ENCODE measurements at places on chromosomes 16 and 17.
A peak's percentile ranks its signal among the peaks of the same experiment; 100 is the strongest.

DNA sequence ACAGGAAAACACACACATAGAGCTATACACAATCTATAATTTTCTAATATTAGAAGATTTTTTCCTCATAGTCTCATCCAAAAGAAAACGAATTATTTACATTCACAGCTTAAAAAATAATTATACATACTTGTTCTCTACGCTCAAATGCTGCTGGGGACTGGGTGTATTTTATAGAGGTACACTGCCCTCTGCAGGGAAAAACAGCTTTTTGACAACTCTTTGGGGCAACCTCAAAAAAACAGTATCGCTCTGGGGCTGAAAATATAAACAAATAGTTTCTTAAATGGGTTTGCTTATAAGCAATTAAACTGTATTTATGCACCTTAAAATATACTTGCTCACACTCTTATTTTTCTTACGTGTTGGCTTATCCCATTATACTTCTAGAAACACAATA is 261.8 kb upstream of the PSMD7 start:
- no peak for DNase-seq

GRCh38 chr17:14318918-14319205 is 18.0 kb downstream of the HS3ST3B1 start:
- peak; percentile 59 for DNase-seq

DNA sequence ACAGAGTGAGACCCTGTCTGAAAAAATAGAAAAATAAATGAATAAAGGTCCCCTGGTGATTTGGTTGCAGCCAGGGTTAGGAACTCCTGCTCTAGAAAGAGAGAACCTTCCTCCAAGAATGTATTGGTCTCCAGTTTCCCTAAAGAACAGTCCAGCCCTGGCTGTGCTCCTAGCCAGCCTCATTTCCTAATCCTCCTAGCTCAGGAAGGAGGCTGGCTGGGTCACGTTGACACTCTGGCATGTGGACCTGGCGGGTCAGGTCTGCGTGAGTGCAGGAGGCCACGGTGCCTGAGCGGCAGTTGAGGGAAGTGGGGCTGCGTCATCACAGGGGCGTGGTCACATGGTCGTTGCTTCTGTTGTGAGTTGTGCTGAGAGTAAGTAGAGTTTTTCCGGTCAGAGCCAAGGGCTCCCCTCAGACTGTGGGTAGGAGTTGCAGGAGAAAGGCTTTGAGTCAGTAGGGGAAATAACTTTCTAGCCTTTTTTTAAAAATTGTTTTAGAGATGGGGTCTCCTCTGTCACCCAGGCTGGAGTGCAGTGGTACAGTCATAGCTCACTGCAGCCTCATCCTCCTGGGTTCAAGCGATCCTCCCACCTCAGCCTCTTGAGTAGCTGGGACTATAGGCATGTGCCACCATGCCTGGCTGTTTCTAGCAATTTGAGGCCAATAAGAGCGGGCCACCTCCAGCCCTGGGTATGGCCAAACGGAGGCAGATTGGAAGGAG is 194.0 kb upstream of the CIBAR2 start:
- DNase-seq, result peak; percentile 88

DNA sequence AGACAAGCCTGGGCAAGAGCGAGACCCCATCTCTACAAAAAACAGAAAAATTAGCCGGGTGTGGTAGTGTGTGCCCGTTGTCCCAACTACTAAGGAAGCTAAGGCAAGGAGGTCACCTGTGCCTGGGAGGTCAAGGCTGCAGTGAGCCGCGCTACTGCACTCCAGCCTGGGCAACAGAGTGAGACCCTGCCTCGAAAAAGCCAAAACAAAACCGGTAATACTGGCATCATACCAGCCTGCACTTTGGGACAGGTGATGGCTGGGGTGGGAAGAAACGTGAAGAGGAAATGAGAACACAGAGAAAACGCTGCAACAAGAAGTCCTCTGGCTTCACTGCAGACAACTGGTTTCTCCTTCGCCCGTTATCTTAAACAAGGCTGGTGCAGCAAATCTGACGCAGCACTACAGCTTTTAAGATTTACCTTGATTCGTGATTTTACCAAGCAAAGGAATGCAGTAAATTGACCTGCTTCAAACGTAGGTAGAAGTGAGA is 725 bp upstream of the CASC3 start:
- no peak for DNase-seq

DNA sequence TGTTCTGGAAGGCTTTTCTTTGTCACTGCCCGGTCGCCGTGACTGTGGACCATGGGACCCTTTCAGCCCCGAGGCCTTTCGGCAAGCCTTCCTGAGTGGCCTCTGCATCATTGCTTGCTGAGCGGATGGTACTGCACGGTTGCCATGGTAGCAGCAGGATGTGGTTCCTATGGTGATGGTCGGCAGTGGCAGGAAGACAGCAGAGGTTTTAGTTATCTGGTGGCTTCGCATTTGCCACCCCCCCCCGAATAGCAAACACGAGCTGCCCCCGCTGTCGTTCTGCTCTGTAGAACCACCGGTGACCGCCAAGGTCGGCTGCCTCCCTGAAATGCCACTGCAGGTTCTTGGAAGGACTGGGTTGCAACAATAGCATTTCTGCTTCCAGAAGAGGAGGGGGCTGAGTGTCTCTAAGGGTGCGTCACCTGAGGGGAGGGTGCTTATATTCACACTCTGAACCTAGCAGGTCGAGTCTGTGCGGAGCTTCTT is 76.6 kb downstream of the CMIP start:
- DNase-seq, result peak; percentile 81

- no peak for DNase-seq
These were observed 34.4 kb upstream of the CDRT4 start for GRCh38 chr17:15501793-15502192.

DNA sequence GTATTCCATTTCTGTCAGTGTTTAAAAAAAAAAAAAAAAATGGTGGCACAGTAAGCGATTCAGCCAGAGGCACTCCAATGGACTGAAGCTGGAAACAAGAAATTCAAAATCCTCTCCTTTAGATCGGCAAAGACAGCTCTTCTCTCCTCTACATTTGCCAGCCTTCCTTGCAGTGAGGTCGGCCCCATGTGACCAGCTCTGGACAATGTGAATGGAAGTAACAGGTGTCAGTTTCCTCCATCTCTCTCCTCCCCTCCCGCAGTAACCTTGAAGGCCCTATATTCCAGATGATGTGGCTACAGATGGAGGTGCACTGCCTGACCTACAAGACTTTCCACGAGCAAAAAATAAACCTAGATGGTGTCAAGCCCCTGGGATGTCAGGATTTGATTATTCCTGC is 15.0 kb downstream of the CUEDC1 start:
- no peak for DNase-seq

- peak; percentile 63 for DNase-seq
These were observed at the start of gene SLC13A5 for GRCh38 chr17:6713130-6713917. Gene SLC13A5 (minus strand): TSS chr17:6713369. CDS start chr17:6713333, 36 bp downstream.

- DNase-seq, result no peak
These were observed 129.5 kb downstream of the SOCS1 start for GRCh38 chr16:11126399-11127054.

GRCh38 chr17:64081802-64082799 is 47.8 kb downstream of the ERN1 start:
- DNase-seq, result no peak

All from activated CD8-positive, alpha-beta memory T cell treated with anti-CD3 and anti-CD28 coated beads for 24 hours (primary cell).